ENCODE measurements at places on chromosomes 4 and X.

DNA sequence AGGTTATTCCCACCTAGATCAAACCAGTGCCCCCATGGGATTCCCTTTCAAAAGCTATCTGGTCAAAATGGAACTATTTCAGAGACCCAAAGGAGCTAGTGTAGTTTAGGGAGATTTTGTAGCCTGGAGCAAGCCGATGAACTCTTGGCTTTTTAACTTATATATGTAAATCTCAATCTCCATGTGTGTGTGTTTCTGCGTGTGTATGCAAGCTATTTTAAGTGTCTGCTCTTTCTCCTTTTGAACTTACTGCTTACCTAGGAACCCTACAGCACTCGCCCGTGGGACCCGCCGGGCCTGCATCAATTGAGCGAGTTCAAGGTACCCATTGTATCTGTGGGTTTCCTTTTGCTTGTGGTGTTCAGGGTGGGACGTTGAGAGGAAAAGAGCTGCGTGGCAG is 10.4 kb downstream of the CSTF2 start:
- no peak for DNase-seq

GRCh38 chrX:132433001-132433400 is 55.8 kb downstream of the MBNL3 start:
- DNase-seq, result peak; percentile 29

- no peak for DNase-seq
Observed at GRCh38 chr4:1230316-1230715, 18.6 kb downstream of the CTBP1 start.

DNA sequence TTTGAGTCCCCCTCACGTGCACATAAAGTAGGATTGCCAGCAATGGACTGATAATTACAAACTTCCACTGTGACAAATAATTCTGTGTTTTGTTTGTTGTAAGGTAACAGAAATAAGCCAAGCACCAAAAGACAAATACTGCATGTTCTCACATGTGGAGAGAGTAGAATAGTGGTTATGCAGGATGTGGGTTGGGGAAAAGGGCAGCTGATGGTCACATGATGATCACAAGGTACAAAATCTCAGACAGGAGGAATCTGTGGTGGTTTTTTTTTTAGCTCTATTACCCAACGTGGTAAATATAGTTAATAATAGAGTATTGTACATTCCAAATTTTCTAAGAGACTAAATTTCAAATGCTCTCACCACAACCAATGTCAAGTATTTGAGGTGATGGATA is 182.3 kb downstream of the BANK1 start:
- no peak for DNase-seq

- DNase-seq, result no peak
Observed at GRCh38 chr4:76003035-76003434, 4.3 kb downstream of the CXCL9 start.

GRCh38 chr4:87540146-87541058 is 11.2 kb upstream of the SPARCL1 start:
- DNase-seq, result no peak

Data from HT-29 (cell line).